Articular chondrocyte of knee joint (primary cell): ENCODE measurements at places on chromosomes 3 and 15. TPM values are rescaled to one million over a fixed set of nuclear protein-coding genes. Genes with fewer than 3 reads are reported as not detected.

Gene GHSR
- not detected in 2 replicates for total RNA-seq

Gene SMCO1
- total RNA-seq: not detected in 2 replicates

Gene SLC30A4
- 18.6 and 25.7 TPM in 2 replicates for total RNA-seq

Gene LRRC31
- not detected in 2 replicates for total RNA-seq

Gene GOLGA6L2
- total RNA-seq: not detected in 2 replicates

Gene IQCF6
- total RNA-seq: not detected in 2 replicates

Gene GPR62
- 0.11 and 0.13 TPM in 2 replicates for total RNA-seq

Gene CFAP161
- total RNA-seq: 0.26 and 0.54 TPM in 2 replicates

Gene XXYLT1
- 16.4 and 18.8 TPM in 2 replicates for total RNA-seq

Gene PRSS50
- total RNA-seq: under 0.01 TPM in 1 of 2 replicates, not detected in the other

Gene USP13
- total RNA-seq: 11.8 and 12.9 TPM in 2 replicates

Gene ARRDC4
- total RNA-seq: 7.7 and 15.1 TPM in 2 replicates

Gene MAN2C1
- 72.2 and 120 TPM in 2 replicates for total RNA-seq

Gene NTRK3
- total RNA-seq: 0.11 and 0.13 TPM in 2 replicates

Gene TM4SF1
- 575 and 630 TPM in 2 replicates for total RNA-seq

Gene SCN11A
- 0.11 and 0.13 TPM in 2 replicates for total RNA-seq

Gene MNS1
- 2.4 and 2.7 TPM in 2 replicates for total RNA-seq

Gene SHC4
- total RNA-seq: 2.5 and 2.7 TPM in 2 replicates

Gene ITIH3
- total RNA-seq: 0.11 and 0.39 TPM in 2 replicates

Gene SI
- not detected in 2 replicates for total RNA-seq

Gene ERC2
- 0.11 TPM in 1 of 2 replicates, not detected in the other for total RNA-seq

Gene MAGEL2
- total RNA-seq: 0.13 and 0.22 TPM in 2 replicates

Gene BSN
- 0.22 and 0.26 TPM in 2 replicates for total RNA-seq

Gene APOD
- total RNA-seq: 0.91 and 2.8 TPM in 2 replicates
